ENCODE measurements at places on chromosomes 4 and X.
A peak's percentile ranks its signal among the peaks of the same experiment; 100 is the strongest.

DNA sequence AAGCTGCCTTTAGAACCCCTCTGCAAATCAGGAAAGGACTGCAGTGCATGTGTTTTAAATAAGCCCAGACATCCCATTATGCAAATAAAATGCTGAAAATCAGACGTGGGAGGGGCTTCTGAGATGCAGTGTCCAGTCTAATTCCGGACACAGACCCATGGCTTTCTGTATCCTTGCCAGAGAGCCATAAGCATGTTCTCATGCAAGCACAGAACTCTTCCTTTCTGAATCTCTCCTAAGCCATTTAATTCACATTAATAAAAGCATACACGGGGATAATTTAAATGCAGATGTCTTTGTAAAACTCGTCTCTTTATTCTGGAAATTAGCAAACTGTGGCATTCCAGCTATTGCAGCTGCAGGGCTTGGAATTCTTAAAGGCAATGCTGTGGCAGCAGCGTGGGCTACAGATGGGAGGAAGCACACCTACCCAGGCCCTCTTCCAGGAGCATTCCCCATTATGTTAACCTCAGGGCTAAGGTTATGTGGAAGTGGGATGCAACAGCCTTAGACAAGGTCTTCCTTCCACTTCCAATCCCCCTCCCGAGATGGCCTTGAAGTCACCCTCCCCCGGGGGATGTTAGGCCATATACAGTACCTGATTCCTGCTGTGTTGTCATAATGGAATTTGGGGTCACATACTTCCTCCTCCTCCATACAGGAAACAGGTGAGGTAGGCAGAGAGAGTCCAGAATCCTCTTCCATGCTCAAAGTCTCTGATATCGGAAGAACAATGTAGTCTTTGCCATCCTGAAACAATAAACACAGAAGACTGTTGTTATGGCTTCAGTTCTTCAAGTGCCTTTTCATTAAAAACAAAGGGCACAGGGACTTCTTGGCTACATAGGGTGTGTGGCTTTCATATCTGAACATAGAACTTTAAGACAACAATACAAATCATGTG, 38.1 kb downstream of the KDR start:
- peak; percentile 78 for DNase-seq

- DNase-seq: no peak
Measured at GRCh38 chrX:13283950-13284546, 35.8 kb downstream of the ATXN3L start.

- peak; percentile 53 for DNase-seq
Measured at GRCh38 chr4:140609548-140610425, 41.0 kb upstream of the UCP1 start.

DNA sequence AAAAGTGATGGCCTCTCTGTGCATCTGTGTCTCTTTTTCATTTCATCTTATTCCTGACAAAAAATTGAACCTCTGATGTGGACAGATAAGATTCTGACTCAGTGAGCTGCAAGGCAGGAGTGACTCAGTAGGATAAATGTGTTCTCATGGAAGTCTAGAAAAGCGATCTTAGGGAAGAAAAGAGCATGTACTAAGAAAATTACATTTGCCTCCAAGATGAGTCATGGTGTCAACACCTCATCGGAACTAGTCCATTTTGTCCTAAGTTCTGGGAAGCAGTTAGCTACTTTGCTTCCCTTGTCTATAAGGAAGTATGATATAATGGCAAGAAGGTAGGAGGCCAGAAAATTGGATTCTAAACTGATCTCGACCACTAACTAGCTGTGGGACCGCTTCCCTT, 83.5 kb upstream of the AFF2 start:
- DNase-seq: no peak

GRCh38 chrX:10433296-10433965, 187.0 kb downstream of the MID1 start:
- no peak for DNase-seq

DNA sequence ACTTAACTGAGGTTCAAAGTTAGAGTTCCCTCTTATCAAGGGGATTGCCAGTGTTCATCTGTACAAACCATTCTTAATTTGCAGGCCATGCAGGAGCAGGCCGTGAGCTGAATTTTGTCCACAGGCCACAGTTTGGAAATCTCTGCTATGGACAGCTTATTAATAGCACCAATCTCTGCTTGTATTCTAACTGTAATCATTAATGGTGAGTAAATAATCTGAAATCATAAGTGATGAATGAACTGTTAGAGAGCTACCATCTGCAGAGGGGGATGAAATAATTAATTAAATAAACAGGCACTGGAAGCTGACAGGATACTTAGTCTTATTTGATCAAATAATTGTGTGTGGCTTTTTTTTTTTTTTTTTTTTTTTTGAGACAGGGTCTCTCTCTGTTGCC, 48.5 kb upstream of the PDLIM3 start:
- DNase-seq: no peak

- no peak for DNase-seq
Measured at GRCh38 chr4:147128787-147129186, 183.1 kb upstream of the TTC29 start.

DNA sequence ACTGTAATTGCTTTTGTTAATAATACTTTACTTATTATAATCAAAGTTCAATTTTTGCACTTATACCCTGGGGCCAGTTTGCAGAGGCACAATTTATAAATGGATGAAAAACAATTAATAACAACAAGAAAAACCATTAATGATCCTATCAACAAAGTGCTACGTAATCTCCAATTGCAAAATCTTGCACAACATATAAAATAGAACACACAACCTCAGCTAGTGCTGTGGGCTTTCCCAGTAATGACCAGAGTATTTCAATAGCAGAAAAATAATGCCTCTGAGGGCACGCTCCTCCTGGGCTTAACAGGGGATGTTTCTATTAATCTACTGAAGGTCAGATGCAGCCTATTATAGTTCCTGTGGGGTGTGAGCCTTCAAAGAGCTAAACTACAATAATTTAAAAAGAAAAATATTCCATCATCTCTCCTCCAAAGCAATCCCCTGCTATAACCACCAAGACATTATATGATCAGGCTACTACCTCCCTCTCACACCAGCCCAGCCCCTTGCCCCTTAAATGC, 508.5 kb upstream of the SLIT2 start:
- no peak for DNase-seq

GRCh38 chr4:164771088-164771487, 17.2 kb downstream of the SMIM31 start:
- no peak for DNase-seq

DNA sequence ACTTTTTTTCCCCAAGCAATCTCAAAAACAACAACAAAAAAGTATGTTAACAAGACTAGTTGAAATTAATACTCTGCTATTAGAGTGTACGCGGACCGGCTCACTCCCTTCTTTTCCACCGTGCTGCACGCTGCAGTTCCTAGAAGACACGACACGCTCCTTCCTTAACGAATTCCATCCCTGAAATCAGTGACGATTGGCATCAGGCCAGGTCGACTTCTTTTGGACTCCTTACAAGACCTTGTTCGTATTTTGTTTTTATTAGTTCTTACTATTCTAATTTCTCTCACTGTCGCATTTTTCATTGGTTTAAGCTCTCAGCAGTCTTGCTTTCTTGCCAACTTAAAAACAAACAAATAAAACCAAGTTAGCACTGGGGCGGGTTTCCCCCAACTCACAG, 175.8 kb upstream of the PITX2 start:
- DNase-seq: peak; percentile 51

- DNase-seq: no peak
Measured at GRCh38 chr4:152581536-152582160, 45.8 kb upstream of the FBXW7 start.

DNA sequence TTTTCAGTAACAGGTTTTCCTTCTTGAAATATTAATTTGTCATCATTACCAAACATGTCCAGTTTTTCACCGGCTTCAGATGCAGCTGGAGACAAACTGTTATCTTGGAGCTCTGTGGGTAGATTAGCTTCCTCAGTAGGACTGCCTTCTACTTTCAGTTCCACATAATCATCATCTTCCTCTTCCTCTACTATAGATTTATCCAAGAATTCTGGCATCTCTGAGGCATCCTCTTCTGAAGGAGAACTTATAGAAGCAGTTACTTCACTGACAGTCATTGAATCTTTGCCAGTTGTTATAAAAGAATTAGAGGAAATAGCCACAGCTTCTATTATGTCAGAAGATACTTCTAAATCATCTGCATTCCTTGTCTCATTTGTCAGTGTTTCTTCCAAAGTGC, 162.9 kb downstream of the LRBA start:
- no peak for DNase-seq

GRCh38 chrX:38578167-38578566, 16.8 kb downstream of the TSPAN7 start:
- DNase-seq: no peak

GRCh38 chr4:20787940-20788665, 87.8 kb downstream of the PACRGL start:
- DNase-seq: peak; percentile 15

DNA sequence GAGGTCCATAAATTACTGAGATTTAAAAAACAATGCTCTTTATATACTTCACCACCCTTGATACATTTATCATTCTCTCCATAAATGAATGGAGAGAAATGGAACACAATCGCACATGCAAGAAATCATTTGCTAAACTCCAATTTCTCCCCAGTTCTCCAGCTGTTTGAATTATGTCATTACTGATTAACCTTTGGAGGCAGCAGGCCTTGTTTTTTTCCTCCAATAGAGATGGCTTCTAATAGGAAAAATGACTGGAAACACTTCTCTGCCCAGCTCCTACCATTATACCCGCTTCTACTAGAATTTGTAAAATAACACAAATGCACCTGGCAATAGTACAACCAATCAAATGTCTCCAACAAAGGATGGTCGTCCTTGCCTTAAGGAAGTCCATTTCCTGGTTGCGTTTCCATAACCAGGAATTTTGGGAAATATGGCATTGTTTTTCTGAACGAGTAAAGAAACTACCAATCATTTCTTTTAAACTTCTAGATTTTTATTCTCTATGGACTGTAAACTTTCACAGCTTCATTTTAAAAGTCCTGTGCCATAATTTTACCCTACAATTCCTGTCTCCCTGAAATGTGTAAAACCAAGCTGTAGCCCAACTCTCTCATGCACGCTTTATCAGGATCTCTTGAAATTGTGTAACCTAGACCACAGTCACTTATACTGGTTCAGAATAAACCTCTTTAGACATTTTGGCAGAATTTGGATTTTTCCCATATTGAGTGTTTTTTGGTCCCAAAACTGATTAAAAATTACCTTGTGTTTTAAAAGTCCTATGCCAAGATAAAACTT, 60.1 kb downstream of the APBB2 start:
- DNase-seq: no peak

DNA sequence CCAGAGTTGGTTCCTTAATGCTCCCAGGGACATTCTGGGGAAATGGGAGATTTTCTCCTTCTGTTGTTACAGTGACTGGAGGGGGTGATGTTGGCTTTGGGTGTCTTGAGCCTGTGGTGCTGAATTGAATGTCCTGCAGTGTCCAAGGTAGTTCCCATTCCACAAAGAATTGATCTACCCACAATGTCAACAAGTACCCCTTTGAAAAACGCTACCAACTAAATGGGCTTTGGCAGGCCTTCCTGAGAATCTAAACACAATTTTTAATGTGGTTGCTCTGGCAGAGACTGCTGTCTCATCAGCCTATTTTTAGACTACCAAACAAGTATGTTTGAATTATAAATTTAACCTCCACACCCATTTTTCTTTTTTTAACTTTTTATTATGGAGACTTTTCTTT, 69.4 kb downstream of the CCKAR start:
- DNase-seq: no peak

DNA sequence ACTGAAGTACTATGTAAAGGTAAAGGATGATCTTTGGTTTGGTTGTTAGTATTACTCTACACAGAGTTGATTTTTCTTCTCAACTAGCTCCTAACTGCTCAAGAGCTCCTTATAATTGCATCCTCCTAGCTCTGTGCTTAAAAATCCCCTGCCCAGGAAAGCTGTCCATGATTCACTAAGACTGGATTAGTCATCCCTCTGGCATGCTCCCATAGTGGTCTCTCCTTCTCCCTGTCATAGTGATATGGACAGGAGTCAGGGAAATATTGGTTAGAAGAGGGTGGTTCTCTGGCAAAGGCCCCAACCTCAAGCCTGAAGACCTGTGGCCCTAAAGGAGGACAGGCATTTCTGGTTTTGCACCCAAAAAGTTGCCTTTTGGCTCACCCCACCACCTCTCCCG, 242.3 kb upstream of the KCNIP4 start:
- peak; percentile 85 for DNase-seq

DNA sequence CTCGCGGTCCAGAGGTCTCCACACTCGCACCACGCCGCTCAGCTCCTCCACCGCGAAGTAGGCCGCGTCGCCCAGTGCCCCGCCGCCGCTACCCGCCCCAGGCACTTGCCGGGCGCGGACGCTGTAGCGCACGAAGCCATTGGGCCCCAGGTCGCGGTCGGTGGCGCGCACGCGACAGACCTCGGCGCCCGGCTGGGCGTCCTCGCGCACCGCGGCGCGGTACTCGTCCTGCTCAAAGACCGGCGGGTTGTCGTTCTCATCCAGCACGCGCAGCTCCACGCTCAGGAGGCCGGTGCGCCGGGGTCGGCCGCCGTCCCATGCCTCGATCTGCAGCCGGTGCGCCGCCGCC, 1.4 kb downstream of the DCHS2 start:
- no peak for DNase-seq

DNA sequence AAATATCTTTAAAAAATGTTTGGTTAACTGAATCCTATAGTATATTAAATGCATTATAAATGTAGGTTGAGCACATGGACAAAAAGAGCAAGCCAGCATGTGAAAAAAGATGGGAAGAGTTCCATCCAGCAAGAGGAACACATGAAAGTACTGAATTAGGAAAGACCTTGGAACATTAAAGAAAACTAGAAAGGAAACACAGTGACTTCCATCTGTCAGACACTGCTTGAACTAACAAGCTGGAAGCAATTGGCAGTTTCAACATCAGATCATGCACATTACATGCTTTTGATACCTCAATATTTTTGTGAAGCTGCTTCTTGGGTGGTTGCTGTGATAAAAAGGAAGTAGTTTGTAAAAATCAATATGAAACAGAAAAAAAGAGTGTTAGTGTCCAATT, 626.8 kb upstream of the GNPDA2 start:
- no peak for DNase-seq

DNA sequence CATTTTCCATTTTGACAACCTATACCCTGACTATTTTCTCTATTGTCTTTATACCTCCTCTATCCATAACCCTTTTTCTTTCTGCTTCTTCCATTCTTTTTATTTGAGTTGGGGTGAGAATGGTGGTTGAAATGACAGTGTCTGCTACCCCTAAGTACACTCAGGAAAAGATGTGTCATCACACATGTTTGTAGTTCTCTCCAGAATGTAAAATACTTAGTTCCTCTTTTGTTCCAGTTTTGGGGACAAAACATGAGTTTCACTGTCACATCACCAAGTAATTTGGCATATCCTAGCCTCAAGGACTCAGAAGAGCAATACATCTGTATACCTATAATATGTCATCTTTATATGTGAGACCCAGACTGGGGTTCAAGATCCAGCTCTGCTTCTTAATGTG, 90.3 kb downstream of the COMMD8 start:
- no peak for DNase-seq

- DNase-seq: no peak
Measured at GRCh38 chr4:82648356-82648755, 86.6 kb upstream of the TMEM150C start.

Data from muscle of back (tissue), 13 donors.